Daoy (cell line): ENCODE measurements at places on chromosomes 11 and 22. TPM values are rescaled to one million over a fixed set of nuclear protein-coding genes. Genes with fewer than 3 reads are reported as not detected.

GRCh38 chr11:71094296-71095077 is 157.9 kb downstream of the SHANK2 start:
- DNase-seq = no peak

DNA sequence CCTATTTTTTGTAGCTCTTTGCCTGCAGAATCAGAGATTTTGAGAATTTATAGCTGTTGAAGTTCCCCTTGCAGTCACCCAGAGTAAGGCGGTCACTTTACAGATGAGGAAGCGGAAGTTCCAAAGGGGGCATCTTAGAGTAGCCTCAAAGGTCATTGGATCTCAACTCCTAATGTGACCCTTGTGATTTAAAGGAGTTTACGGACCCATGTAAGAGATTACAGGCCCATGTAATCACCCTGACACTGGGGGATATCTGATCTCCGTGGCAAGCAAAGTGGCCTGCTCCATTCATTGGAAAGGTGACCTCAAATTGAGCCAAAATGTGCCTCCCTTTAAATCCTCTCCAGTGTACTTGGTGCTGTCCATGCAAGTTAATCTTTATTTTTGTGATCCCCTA is 15.7 kb downstream of the P2RX3 start:
- DNase-seq = no peak

The PGA5 gene
- not detected in 2 replicates for total RNA-seq

The PKDREJ gene
- total RNA-seq = not detected in 2 replicates
